SK-MEL-5 (cell line): ENCODE measurements at places on chromosomes 2 and 18. TPM values are rescaled to one million over a fixed set of nuclear protein-coding genes. Genes with fewer than 3 reads are reported as not detected.

Gene TEX51
- total RNA-seq: not detected in 2 replicates

Gene PPP3R1
- 20.3 and 23.6 TPM in 2 replicates for total RNA-seq

Gene TRAF3IP1
- 6.3 and 6.4 TPM in 2 replicates for total RNA-seq

Gene RUFY4
- not detected in 2 replicates for total RNA-seq

GRCh38 chr2:108934583-108935245 lies 54.3 kb downstream of the EDAR start:
- no peak for DNase-seq

- no peak for DNase-seq
Observed at GRCh38 chr2:127357591-127357990, 30.2 kb downstream of the MAP3K2 start.

DNA sequence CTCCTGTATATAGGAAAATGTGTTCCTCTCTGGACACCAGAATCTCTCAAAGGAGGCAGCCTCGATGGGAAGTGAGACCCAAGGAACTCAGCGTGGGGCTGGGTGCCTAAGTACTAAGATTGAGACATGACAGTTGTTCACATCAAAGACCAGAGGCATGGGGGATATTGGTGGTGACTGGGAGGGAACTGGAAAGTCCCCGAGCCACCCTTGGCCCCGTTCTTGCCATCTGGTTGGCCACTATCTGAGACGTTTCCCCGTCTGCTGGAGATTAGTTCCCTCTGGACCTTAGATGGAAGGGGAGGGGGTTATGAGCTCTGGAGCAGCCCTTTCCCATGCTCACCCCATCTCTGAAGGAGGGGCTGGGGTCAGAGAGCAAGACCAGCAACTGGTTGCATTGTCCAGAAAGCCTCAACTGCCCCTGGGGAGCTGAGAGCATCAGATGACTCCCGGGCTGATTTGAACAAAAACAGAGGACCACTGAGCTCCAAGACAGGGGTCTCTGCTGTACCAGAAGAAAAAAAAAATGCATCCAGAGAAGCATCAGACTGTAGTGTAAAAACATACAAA lies 11.8 kb downstream of the FBLN7 start:
- DNase-seq: no peak

GRCh38 chr18:74784752-74785151 lies 187.1 kb downstream of the ZNF407 start:
- no peak for DNase-seq

GRCh38 chr2:170271340-170271739 lies 93.4 kb downstream of the MYO3B start:
- DNase-seq: no peak
